Lung microvascular endothelial cell (primary cell): ENCODE measurements at places on chromosomes 4 and X. TPM values are rescaled to one million over a fixed set of nuclear protein-coding genes. Genes with fewer than 3 reads are reported as not detected.
A peak's percentile ranks its signal among the peaks of the same experiment; 100 is the strongest.

The MND1 gene
- total RNA-seq: 0.40 and 2.8 TPM in 2 replicates

- DNase-seq: no peak
Observed at GRCh38 chr4:86155766-86156165, 204.1 kb downstream of the MAPK10 start.

The SPIN4 gene
- total RNA-seq: 4.6 and 9.5 TPM in 2 replicates

DNA sequence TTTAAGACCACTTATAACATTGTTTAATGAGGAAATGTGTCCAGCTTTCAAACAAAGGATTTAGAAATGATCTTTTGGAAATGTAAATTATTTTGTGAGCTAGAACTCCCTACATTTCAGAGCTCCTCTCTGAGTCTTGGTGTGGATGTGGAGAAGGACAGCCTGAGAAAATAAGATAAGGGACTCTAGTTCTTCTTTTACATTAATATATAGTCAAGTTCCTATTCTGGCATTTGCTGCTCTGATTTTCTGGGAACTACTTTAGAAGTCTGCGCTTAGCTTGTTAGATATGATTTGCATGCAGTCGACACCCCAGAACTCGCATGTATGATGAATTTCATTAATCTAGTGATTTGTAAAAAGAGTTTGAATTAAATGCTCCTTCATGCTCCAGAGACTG is 45.5 kb downstream of the TSPAN7 start:
- no peak for DNase-seq

- peak; percentile 12 for DNase-seq
Observed at GRCh38 chrX:13761606-13762414, 27.3 kb downstream of the OFD1 start.

The MTNR1A gene
- total RNA-seq: not detected in 2 replicates

GRCh38 chr4:620201-620600 is 5.2 kb upstream of the PDE6B start:
- DNase-seq: no peak

The DUSP9 gene
- under 0.01 TPM in 2 replicates for total RNA-seq

The CDS1 gene
- under 0.01 TPM in 1 of 2 replicates, not detected in the other for total RNA-seq

GRCh38 chr4:52957835-52958631 is 95.9 kb downstream of the RASL11B start:
- DNase-seq: no peak

- DNase-seq: no peak
Observed at GRCh38 chrX:67207912-67208311, 335.9 kb upstream of the AR start.

DNA sequence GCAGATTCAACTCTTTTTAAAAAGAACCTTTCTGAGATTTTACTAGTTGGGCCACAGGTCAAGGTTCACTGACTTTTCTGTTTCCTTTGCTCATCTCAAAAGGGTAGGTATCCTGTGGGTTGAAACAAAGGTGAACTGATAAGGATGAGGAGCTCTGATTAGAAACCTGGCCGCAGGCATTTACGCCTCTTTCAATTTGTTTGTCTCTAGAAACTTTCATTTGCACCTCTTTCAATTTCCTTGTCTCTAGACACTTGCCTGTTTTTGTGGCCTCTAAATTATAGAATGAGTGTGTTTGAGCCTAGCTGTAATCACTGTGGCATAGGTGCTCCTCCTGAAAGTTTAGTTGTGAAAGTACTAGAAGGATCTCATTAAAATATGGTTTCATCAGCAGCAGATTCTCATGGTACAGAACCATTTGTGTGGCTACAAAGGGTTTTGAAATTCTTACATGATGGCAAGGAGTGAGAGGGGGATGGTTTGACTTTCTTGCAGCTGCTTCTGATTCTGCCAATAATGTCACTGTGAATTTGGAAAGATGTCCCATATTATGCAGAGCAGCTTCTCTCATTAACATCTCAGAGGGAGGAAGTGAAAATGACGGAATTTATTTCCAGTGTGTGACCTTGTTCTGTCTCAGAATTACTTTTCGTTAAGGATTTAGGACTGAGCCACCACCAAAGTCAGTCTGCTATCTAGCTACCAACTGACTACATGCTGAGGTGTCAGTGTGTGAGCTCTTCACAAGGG is 142.2 kb downstream of the SH2D1A start:
- DNase-seq: no peak

- peak; percentile 45 for DNase-seq
Observed at GRCh38 chr4:185752872-185753271, 59.1 kb downstream of the SORBS2 start.
